ENCODE measurements at places on chromosomes 12 and 14.
A peak's percentile ranks its signal among the peaks of the same experiment; 100 is the strongest.

DNA sequence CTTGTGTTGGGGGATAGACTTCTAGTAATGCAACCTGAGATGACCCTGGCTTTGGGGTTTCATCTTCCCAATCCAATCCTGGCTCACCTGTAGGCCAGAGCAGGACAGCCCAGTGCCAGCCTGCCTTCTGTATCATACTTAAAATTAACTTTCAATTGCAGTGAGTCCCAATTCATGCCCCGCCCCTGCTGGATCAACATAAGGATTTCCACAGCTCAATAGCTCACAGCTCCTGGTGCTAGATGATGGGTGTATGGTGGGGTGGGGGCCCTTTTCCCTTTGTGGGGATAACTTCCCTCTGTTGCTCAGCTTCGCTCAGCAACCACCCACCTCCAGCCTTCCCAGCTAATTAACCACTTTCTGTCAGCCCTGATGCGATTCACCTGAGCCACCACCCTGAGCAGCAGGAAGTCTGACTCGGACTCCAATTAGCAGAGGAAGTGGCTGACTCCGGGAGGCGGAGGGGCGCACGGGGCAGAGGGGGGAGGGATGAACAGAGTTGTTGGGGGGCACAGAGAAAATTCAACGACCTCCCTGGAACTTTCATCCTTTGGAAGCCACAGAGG, 24.3 kb upstream of the CHGA start:
- DNase-seq, result no peak

GRCh38 chr12:93468008-93468371, 676 bp downstream of the MRPL42 start:
- DNase-seq, result no peak

DNA sequence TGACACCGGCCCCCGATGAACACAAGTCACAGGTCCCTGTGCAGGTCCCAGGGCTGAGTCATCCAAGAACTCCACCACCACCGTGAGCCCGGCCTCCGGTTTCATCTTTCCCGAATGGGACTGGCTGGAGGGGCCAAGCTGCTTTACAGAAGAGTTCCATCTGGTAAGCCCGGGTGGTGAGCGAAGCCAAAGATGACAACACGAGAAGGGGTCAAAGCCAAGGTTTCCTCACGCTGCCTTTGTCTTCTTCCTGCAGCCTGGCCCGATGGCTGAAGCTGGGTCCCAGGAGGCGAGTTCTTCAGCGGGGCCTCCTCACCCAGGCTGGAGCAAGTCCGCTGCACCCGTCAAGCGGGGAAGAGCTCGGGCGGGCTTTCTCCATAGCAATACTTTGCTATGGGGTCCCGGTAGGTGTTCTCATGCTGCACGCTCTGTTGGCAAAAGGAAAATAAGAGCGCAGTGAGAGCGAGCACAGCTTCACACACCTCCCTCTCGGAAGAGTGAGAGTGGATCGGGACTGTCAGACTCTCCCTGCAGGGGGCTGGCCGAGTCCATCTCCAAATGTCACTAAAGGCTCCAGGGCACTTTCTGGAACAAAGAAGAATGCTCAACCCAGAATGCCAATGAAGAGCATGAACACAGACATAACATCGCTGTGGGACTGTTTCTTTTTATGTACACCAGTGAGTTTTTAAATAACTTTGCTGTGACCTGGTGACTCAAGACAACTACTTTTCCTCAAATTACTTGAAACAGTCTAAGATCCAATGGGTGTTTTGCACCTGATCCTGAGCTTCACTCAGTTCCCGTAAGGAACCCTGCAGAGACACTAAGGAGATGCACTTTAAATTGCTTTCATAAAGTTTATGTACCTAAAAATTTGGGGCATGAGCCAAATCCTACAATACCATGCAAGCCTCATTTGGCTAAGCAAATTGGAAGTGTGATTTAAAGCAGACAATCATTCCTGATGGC, 20.1 kb downstream of the SPRING1 start:
- no peak for DNase-seq

DNA sequence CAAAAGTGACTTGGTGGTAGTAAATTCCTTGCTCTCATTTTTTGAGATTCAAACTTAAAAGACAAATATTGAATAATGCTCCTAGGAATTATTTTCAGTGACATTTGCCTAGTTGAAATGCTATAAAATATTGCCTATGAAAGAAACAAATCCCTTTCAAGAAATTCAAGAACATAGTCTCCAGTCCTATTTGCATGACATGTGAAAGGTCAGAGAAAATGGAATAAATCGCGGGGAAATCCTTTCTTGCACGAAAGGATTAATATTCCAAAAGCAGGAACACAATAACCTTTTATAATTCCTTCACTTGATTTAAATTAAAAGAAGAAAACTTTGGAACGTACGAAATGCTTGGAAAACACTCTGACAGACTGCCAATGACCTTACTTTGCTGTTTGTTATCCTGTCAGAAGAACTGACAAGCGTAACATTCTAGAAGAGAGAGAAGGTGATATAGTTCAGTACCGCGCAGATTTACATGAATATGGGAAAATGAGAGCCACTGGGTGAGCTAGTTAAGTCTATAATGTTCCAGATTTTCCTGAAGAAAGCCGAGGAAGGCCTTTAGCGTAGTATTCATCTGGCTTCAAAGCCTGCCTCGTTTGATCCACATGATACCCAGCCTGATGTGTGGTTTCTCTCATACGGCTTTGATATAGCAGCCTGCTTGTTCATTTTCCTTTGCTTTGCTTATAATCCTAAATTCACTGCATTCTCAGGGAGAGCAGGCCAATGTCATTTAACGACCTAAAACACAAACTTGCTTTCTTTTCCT, 103.0 kb downstream of the PRIMA1 start:
- DNase-seq, result no peak

GRCh38 chr12:98439471-98439951, 75.9 kb upstream of the TMPO start:
- DNase-seq, result no peak

- no peak for DNase-seq
These were observed 103.9 kb downstream of the BBS10 start for GRCh38 chr12:76244300-76244699.

DNA sequence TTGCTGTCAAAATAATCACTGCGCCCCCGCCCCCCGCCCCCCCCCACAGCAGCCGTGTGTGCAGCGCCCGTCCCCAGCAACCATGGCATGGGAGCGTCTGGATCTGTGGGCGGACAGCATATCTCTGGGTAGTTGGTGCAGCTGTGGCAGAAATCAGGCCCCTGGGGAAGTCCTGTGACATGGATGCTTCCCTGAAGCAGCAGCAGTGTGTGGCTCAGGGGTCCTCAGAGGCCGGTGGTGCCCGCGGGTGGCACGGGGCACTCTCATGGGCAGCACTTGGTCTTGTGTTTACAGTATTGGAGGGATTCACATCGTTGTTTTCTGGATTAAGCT, 19.2 kb downstream of the XRCC3 start:
- no peak for DNase-seq

- DNase-seq, result no peak
These were observed 108.0 kb upstream of the TMTC1 start for GRCh38 chr12:29891792-29892191.

- DNase-seq, result peak; percentile 59
These were observed 552 bp upstream of the SCN8A start for GRCh38 chr12:51590347-51591015.

DNA sequence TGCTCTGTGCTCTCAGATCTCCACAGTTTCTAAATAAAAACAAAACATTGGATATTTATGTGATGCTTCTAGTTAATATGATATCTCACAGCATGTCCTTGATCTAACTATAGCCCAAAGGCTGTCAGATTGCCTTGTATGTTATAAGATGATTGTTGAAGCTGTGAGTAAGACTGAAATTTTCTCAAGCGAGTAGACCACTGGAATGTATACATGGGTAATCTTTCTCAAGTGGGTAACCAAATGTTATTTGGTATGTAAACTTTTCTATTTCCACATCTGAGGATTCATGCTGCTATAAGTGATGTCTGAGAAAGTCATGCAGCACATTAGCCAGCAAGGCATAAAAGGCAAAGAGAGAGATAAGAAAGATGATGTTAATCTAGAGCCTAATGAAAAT, 886.7 kb downstream of the NRXN3 start:
- DNase-seq, result no peak

DNA sequence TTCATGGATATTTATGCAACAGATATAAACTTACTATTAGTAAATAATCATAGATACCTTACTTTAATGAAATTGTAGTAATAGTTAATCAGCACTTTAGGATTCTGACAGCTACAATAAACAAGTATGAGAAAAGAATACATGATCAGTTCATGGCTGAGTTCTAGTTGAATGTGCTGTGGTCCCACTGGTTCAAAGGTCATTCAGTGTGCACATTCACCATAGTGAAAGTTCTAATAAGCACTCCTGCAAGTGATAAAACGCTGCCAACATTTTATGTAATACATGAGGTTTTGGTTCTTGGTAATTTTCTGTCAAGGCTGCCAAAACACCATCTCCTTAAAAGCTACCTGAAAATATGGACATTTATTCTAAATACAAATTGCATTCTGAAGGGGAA, 92.6 kb downstream of the NUMB start:
- no peak for DNase-seq

DNA sequence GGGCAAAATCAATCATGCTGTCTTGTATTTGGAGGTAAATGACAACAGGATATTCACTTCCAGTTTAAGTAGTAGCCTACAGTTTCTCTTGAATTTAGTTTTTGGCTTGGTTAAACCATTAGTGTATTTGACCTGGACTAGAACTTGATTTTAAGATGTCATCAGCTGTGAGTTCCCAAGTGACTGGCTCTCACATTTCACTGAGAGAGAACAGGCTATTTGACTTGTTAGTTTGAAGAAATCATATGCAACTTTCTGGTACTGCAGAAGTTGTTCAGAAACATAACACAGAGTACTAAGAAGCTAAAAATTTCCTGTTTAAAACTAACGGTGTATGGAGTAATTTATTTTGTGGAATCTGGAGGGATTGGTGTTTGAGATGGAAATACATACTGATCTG, 22.3 kb downstream of the MNAT1 start:
- no peak for DNase-seq

GRCh38 chr12:53190108-53190729, 9.5 kb upstream of the CSAD start:
- DNase-seq, result no peak

GRCh38 chr14:106694638-106695393, 1168.4 kb downstream of the TMEM121 start:
- no peak for DNase-seq

GRCh38 chr12:14200598-14200997, 164.9 kb upstream of the ATF7IP start:
- DNase-seq, result no peak
